ENCODE measurements at places on chromosomes 11 and 22.

DNA sequence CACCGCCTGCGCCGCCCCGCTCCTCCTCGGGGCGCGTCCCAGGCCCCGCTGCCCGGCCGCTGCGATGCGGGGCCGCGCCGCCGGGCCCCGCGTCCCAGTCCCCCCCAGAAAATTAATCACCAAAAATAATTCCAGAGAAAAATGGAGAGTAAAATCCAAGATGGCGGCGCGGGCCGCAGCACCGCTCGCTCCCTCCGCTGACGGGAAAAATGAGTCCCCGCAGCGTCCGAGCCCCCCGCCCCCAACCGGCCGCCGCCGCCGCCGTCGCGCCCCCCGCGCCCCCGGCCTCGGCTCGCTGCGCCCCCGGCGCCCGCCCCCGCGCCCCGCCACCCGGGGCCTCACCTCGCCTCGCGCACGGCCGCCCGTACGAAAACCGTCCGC, at the start of gene KMT5B:
Gene KMT5B, minus strand, starts transcription at position 162 of the 381 bp plus-strand sequence. CDS start 23,220 bp downstream, outside the sequence.
- H3K36me3 ChIP-seq, result no peaks in the 10 kb centered on the region
- H3K27ac ChIP-seq, result no peak within 1 kb of the TSS
- peak; percentile 62 for DNase-seq
- H3K4me3 ChIP-seq, result peak within 1 kb of the TSS; percentile 78
- H3K27me3 ChIP-seq, result no peaks in the 10 kb centered on the region

- H3K27me3 ChIP-seq, result peaks cover 16% of the 10 kb centered on the region
- no peaks in the 10 kb centered on the region for H3K36me3 ChIP-seq
- no peak overlapping the region for H3K4me3 ChIP-seq
Observed at GRCh38 chr11:119828819-119829218, 99.8 kb upstream of the NECTIN1 start.

GRCh38 chr11:125910226-125910849, 6.0 kb downstream of the DDX25 start:
- no peaks in the 10 kb centered on the region for H3K4me1 ChIP-seq
- no peaks in the 10 kb centered on the region for H3K36me3 ChIP-seq
- H3K4me3 ChIP-seq, result no peak overlapping the region
- DNase-seq, result no peak

- H3K27me3 ChIP-seq, result no peaks in the 10 kb centered on the region
- no peaks in the 10 kb centered on the region for H3K4me1 ChIP-seq
- H3K4me3 ChIP-seq, result no peak overlapping the region
- no peak for DNase-seq
Observed at GRCh38 chr11:27281276-27281675, 81.7 kb downstream of the CCDC34 start.

- peak overlapping the region; percentile 43 for H3K27ac ChIP-seq
- DNase-seq, result no peak
- H3K36me3 ChIP-seq, result peaks cover 75% of the 10 kb centered on the region
Observed at GRCh38 chr22:38735465-38736256, 20.1 kb downstream of the SUN2 start.

All from CD4-positive, alpha-beta T cell (primary cell).